ENCODE measurements at places on chromosomes 4 and X.

GRCh38 chr4:148162519-148162918 is 279.7 kb downstream of the NR3C2 start:
- no peak for DNase-seq

DNA sequence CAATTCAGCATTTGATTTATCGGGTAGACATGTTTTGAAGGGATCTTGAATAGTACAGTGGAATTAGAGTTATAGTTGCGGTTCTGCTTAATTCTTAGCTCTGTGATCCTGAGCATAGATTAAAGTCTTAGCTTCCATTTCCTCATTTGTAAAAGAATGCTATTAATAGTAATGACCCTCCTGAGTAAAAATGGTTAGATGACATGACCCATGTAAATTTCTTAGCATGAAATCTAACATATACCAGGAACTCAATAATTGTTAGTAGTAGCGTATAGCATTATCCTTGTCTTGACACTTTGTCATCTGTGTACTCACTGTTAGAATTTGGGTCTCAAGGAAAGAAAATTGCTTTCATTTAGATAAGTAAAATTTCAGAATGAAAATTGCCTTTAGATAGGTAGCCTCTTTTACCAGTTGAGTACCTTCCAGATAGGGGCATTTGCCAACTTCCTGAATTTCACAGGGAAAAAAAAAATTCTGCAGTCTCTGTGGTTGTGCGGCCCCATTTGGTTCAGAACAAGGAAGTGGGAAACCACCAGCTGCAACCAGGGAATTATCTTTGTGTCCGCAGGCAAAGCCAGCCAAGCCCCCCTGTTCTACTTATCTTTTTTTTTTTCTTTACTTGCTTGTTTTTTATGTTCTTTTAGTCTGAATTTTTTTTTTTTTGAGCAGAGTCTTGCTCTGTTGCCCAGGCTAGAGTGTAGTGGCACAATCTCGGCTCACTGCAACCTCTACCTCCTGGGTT is 86.9 kb downstream of the TMEM164 start:
- DNase-seq, result no peak

DNA sequence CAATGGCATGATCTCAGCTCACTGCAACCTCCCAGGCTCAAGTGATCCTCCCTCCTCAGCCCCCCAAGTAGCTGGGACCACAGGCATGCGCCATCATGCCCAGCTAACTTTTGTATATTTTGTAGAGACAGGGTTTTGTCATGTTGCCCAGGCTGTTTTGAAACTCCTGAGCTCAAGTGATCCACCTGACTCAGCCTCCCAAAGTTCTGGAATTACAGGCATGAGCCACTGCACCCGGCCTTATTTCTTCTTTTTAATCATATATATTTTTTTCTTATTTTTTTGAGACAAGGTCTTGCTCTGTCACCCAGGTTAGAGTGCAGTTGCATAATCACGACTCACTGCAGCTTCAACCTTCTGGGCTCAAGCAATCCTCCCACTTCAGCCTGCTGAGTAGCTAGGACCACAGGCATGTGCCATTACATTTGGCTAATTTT is 184.0 kb downstream of the TSPAN5 start:
- DNase-seq, result no peak

DNA sequence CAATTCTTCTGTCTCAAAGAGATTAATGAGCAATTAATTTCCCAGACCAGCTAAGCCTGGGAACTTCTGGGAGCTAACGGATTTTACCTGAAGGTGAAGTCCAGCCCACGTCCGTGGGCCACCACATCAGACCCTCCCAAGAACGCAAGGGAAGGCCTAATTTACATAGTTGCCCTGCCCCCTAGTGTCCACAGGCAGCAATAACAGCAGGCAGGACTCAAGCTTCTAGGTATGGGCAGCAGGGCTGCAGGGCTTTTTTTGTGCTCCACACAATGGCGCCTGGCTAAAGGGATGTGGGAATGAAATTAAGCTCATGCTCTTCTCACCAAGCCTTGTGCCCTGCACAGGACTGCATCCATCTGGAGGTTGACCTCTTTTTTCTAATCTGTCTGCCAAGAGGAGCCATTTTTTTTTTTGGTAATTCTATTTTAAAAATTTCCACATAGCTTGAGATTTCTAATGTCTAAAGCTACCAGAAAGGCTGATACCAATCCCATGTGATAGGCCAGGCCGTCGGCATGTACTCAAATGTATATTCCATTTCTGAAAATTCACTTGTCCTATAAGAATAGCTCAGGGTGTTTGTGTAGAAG is 111.9 kb upstream of the TMEM164 start:
- peak; percentile 40 for DNase-seq

GRCh38 chrX:66018585-66019309 is 21.1 kb downstream of the VSIG4 start:
- no peak for DNase-seq

- no peak for DNase-seq
These were observed 36.0 kb downstream of the RTL9 start for GRCh38 chrX:110394651-110395050.

Data from head of caudate nucleus (tissue), 42 donors.